ENCODE measurements at places on chromosomes 12 and 14.
A peak's percentile ranks its signal among the peaks of the same experiment; 100 is the strongest.

GRCh38 chr14:98984719-98985041 lies 287.3 kb downstream of the BCL11B start:
- peak; percentile 63 for DNase-seq

GRCh38 chr12:104966677-104967076 lies 8.6 kb upstream of the SLC41A2 start:
- no peak for DNase-seq

GRCh38 chr12:105911966-105912365 lies 226.8 kb downstream of the NUAK1 start:
- DNase-seq, result no peak

- no peak for DNase-seq
Observed at GRCh38 chr12:75446857-75447256, 33.7 kb upstream of the GLIPR1 start.

- no peak for DNase-seq
Observed at GRCh38 chr14:90317286-90317685, 14.5 kb downstream of the NRDE2 start.

- DNase-seq, result no peak
Observed at GRCh38 chr12:122133192-122133950, 40.6 kb downstream of the IL31 start.

DNA sequence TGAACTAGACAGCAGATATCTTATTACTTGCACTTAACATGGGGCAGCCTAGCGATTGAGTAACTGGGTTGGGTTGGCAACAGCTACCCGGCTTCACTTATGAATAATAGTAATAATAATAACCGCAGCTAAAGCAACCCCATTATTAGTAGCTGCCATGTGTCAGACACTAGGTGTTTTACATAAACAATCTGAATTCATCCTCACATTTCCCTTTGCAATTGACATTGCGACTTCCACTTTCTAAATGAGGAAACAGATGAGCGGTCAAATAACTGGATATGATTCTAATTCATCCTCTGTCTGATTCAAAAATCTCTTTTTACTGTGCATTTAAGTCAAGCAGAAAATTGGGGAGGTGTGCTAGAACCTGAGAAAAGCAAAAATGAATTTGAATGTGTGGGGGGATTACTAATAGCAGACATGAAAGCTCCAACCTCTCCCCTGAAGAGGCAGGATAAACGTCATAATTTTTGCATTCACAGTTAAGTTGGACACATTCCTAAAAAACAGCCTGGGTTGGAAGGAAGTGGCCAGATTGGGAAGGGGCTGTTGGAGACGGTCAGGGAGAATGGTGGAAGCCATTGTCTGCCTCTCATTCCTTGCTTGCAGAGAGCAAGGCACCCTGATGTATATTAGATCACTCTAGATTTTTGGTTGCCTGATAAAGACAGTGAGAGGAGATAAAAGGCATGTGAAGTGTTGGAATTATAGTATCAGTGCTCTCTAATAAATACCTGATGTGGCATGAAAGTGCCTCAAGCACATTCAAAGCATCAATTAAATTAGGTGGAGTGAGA lies 13.1 kb downstream of the EMP1 start:
- DNase-seq, result no peak

DNA sequence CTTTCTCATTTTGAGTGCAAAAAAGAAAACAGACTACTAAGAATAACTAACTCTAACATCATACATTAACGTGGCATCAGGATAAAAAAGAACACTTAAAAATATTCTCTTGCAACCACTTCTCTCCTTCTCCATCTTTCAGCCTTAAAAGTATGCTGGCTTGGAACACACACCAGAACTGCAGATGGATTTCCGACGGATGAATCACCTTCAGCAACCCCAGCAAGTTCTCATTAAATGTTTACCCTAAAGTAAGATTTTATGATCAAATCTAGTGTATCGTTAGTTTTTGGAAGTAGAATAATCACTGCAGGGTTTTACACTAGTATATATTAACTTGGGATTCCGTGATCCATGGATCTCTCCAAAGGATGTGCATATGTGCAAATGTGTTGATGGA lies 1.2 kb downstream of the NEK9 start:
- DNase-seq, result no peak

DNA sequence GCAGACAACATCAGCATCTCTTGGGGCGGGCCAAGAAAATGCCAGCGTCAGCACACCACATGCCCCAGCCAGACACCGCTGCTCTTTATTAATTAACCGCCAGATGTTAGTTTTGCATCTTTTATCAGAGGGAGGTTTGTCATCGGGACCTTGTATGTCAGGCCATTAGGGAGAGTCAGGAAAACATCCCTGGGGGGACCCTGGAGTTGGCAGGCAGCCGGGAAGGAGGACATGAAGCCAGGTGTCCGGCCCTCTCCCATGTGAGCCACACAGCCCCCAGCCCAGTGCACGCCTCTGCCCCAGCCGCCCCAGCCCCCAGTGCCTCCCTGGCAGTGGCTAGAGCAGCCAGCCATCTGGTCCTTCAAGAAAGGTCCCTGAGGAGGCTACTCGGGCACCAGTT lies 56.9 kb upstream of the FAM222A start:
- no peak for DNase-seq

GRCh38 chr12:97093187-97093683 lies 186.2 kb downstream of the NEDD1 start:
- no peak for DNase-seq

GRCh38 chr12:7834701-7835100 lies 38.0 kb downstream of the SLC2A14 start:
- DNase-seq, result no peak

GRCh38 chr12:47271800-47272239 lies 192.1 kb upstream of the AMIGO2 start:
- no peak for DNase-seq

DNA sequence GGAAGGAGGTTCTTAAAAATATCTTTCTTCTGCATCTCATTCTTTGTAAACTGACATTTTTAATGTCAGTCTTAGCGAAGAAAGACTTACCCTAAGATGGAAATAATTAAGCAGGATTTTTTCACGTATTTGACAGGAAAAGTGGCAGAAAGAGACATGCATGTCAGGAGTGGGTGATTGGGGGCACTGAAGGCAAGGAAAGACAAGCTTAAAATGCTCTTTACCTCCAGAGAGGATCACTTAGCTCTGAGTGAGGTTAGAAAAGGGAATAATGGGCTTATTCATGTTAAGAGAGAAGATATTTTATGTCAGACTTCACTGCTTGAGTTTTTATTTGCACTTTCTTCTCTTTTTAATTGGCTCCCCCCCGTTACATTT lies 1358.2 kb upstream of the TMEM132C start:
- DNase-seq, result no peak

DNA sequence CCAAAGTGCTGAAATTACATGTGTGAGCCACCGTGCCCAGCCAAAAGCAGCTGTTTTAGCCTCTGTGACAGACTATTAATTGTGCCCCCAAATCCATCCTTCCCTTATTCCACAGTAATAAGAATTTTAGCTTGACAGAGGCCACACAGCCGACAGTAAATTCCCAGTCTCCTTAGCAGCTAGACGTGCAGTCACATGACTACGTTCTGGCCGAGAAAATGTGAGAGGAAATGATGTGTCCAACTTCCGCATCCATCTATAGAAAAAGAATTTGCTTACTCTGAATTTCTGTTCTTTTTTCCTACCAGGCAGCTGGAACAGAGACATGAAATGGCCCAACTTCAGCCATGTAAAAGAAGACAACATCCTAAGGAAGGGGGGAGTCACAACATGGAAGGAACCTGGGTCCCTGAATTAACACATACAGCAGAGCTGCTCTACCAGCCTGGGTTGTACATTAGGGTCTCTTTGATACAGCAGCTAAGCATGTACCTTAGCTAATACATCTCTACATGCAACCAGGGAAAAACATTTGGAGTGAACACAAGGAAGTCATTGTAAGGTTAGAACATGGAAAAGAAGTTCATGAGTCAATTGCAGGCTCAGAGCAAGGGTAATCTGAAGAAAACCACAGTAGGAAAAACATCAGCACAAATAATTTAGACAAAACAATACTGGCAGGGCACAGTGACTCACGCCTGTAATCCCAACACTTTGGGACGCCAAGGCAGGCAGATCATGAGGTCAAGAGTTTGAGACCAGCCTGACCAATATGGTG lies 35.5 kb downstream of the CIT start:
- DNase-seq, result no peak

GRCh38 chr14:101241807-101242278 lies 319.5 kb upstream of the DIO3 start:
- DNase-seq, result no peak

GRCh38 chr14:20470603-20470901 lies 1.3 kb downstream of the PNP start:
- DNase-seq, result no peak

DNA sequence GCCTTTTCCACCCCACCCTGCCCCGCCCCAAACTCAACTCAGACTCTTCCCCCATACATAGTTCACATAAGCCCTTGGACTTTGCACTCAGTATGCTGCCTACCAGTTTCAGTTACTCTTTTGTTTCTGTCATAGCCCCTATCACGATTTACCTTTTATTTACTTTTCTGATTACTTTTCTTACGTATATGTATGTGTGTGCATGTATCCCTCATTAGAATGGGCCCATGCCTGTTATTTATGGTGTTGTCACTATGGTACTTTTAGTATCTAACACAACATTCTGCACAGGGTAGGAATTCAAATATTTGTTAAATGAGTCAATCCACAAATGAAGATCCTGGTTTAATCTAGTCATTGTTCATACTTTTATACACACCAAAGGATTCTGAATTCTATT lies 16.5 kb upstream of the LUM start:
- no peak for DNase-seq

- DNase-seq, result no peak
Observed at GRCh38 chr12:6274231-6275221, 36.0 kb upstream of the PLEKHG6 start.

- DNase-seq, result no peak
Observed at GRCh38 chr12:98618952-98619351, 25.5 kb downstream of the SLC25A3 start.

GRCh38 chr12:32399370-32400113 lies at the start of gene FGD4:
FGD4 (plus strand) TSS chr12:32399558.
- DNase-seq, result peak; percentile 58

GRCh38 chr12:99390707-99391106 lies 256.8 kb upstream of the GARIN6 start:
- no peak for DNase-seq

GRCh38 chr12:101859664-101860607 lies 17.4 kb upstream of the DRAM1 start:
- DNase-seq, result no peak

DNA sequence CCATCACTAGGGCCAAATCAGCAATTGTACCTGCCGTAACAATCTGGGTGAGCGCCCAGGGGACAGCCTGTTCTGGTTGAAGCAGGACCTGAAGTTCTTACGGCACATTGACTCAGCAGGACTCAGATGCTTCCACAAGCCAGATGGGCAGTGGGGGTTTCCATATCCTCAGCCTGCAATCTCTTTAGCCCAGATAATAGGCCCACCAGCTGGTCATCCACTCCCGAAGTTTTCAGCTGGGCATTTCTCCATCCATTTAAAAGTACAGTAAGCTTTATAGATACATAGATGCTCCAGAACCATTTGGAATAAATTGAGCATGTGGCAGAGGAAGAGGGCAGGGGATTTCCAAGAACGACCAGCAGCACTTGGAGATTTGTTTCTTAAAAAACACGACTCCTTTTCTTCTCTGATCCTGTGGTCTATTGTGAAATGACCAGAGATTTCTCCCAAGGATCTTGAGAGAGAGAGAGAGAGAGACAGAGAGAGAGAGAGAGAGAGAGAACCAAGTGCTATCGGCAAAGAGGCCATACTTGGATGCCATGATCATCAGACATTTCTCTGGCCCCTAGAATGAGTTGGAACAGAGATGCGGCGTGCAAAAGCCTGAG lies 74.8 kb upstream of the PLXNC1 start:
- no peak for DNase-seq

Measured in activated CD4-positive, alpha-beta T cell treated with anti-CD3 and anti-CD28 coated beads, Interleukin-2, amount 50 U/mL, for 48 hours (primary cell).